ENCODE measurements at places on chromosomes 16 and 17.

GRCh38 chr17:39014044-39014794 is 47.0 kb upstream of the FBXO47 start:
- DNase-seq = no peak

GRCh38 chr17:52026075-52026474 is 132.4 kb downstream of the CA10 start:
- DNase-seq = no peak

DNA sequence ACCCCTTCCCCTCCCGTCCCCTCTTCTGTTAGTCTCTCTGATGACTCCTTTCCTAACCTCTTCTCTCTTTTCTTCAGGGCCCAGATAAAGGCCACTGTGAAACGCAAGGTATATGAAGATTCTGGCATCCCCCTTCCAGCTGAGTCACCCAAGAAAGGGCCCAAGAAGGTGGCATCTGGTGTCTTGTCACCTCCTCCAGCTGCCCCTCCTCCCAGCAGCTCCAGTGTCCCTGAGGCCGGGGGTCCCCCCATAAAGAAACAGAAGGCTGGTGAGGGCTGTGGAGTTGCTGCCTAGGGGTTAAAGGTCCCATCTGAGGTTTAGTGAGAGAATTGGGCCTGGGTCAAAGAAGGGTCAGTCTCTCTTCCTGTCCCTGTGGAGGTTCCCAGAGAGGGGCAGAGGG is 4.0 kb downstream of the RNASEK start:
- no peak for DNase-seq

DNA sequence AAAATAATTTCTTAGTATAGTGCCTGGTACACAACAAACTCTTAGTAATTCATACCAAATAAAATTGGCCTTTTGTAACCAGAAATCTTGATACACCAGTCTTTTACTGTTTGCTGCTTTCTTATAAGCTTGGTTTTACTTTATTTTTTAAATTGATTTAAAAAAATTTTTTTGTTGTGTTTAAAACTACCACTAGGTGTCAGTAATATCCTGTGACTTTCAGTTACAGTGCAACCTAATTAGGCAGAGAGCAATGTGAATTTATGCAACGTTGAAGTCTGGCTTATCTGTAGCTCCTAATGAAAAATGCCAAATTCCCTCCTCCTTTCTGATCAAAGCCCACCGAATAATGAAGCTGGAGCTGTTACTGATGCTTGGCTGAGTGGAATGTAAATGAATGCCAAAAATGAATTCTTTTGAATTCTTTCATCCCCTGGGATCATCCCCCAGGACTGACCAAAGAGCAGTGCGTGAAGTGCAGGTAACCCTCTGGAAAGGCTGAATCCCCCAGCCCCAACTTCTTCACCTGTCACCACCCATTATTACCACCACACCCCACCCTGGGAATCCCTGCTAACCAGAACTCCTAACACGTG is 3.8 kb downstream of the ERCC4 start:
- DNase-seq = no peak

DNA sequence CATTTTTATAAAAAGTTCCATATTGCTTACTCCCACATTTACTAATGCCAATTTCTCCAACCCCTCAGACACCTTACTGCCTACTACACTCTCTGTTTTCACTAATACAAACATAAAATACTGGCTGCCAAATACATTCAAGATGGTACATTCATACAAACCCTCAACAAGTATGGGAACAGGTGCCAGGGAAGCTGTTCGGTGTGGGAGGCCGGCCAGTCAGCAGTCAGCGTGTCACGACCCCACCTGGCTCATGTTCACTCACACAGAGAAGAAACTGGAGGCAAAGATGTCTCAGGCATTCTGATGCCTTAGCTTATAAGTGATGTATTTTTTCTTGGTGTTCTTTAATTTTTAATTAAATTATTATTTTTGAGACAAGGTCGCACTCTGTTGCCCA is 42.4 kb upstream of the TRAP1 start:
- no peak for DNase-seq

- no peak for DNase-seq
Observed at GRCh38 chr17:60106340-60107059, 27.8 kb upstream of the HEATR6 start.

- DNase-seq = no peak
Observed at GRCh38 chr17:76953946-76954345, 85.7 kb downstream of the MGAT5B start.

DNA sequence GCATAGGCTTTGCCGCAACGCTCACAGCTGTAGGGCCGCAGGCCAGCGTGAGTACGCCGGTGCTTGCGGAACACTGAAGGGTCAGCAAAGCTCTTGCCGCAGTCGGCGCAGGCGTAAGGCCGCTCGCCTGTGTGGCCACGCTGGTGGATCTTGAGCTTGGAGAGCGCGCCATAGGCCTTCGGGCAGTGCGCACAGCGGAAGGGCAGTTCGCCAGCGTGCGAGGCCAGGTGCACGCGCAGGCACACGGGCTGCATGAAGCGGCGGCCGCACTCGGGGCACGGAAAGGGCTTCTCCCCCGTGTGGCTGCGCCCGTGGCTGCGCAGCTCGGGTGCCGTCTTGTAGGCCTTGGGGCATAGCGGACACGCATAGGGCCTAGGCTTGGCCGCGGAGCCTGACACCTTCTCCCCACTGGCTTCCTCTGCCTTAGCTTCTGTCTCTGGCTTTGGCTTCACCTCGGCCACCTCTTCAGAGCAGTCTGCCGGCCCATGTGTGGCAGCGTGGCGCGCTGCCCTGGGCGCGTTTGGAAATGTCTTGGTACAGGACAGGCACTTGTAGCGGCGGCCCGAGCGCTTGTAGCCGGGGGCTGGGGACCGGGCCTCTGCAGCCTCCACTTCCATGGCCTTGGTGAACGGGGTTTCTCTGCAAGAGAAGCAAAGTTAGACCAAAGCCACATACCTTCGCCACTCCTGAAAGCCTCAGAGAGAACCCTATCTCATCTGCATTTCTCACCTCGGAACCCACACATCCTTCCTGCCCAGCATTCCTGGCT is 10.0 kb downstream of the ZNF668 start:
- no peak for DNase-seq

- DNase-seq = no peak
Observed at GRCh38 chr16:17166095-17166494, 304.7 kb downstream of the XYLT1 start.

- no peak for DNase-seq
Observed at GRCh38 chr17:17846003-17846402, 9.2 kb upstream of the SREBF1 start.

GRCh38 chr17:73498886-73499554 is 145.2 kb downstream of the SDK2 start:
- no peak for DNase-seq

DNA sequence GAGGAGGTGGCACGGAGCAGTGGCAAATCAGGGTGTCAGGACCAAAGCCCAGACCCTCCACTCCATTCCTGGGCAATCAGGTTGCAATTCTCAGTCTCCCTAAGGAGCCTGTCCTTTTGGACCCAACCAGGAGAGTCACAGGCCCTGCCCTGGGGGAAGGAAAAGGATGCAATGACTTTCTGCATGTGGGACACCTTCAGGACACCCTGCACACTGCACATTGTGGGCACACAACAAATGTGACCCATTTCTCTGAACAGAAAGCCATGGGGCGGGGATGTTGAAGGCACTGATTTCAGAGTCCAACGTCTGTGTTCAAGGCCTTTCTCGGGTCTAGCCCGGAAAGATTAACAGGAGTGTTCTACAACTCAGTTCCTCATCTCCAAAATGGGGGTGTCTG is 286.2 kb upstream of the FOXF1 start:
- DNase-seq = no peak

GRCh38 chr17:41332239-41332638 is 16.7 kb upstream of the KRTAP17-1 start:
- no peak for DNase-seq

DNA sequence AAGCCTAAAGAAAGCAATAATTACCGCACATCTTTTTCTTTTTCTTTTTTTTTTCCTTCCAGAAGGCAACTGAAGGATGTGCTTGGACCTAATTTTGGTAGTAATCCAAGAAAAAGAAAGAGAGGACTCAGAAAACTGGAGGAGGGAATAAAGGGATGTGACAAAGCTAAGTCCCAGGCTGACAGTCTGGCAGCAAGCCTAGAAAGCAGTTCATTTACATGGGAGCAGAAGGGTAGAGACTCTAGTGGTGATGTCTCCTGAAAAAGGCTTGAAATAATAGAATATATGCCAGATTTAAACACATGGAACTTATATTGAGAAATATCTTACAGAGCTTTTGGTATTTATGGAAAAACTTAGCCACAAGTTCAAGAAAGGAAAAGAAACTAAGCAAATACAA is 101.0 kb upstream of the SHISA6 start:
- no peak for DNase-seq

DNA sequence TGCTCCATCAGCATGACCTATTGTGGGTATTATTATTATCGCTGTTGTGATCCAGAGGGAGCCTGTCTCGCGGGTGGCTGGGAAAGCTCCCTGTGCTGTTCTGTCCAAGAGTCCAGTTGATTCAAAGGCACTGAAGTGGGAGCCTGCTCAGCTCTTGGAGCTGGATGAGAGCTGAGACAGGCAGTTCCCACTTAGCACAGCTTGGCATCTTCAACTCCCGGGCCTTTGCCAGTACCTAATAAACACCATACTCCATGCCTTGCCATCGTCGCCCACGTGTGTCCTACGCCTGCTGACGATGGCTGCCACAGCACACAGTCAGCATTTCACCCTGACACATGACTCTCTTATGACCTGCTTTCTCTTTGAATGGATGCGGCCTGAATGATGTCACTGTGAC is 32.6 kb downstream of the RTN4RL1 start:
- DNase-seq = no peak

DNA sequence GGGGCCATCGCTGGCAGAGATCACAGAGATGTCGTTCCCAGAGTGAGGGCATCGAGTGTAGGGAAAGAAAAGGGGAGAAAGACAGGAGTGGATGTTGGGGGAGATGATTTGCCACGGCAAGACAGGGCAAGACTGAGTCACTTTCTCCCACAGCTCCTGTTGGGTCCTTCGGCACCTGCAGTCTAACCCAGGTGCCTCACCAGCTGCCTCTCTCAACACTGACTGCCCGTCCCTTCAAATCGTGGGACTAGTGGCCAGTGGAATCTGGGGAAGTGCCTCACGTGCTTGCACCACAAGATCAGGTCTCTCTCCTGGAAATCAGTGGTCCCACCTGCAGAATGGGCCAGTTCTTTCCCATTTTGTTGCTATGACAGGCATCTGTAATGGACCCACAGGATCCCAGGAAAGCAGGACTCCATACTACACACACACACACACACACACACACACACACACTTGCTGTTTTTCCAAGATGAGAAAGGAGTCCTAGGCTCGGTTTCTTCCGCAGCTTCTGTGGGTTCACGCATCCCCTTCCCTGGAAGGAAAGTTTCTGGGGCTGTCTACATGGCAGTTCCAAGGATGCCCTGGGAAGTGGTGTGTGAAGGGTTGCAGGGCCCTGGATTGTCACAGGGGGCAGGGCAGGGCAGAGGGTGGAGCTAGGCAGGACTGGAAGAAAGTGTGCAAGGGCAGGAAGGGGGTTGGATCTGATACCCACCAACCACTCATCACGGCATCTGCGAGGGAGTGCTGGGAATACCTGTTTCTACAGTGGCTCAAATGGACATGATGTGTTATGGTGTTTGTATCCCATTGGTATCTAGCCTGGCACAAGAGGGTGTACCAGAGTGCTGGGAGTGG is 10.2 kb upstream of the CBX8 start:
- no peak for DNase-seq

DNA sequence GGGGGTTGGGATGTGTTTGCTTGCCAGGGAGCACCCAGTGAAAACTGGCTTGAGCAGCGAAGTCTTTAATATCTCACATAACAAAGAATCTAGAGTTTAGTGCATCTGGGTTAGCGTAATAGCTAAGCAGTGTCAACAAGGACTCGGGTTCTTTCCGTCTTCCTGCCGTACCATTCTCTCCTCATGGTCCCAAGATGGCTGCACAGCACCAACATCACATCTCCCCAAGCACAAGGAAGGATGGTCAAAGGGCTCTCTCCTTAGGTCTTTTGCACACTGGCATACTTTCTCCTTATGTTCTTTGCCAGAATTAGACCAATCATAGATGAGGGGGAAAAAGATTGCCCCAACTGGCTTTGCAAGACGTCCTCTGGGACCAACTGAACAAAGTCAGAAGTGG is 30.9 kb downstream of the CRISPLD2 start:
- no peak for DNase-seq

DNA sequence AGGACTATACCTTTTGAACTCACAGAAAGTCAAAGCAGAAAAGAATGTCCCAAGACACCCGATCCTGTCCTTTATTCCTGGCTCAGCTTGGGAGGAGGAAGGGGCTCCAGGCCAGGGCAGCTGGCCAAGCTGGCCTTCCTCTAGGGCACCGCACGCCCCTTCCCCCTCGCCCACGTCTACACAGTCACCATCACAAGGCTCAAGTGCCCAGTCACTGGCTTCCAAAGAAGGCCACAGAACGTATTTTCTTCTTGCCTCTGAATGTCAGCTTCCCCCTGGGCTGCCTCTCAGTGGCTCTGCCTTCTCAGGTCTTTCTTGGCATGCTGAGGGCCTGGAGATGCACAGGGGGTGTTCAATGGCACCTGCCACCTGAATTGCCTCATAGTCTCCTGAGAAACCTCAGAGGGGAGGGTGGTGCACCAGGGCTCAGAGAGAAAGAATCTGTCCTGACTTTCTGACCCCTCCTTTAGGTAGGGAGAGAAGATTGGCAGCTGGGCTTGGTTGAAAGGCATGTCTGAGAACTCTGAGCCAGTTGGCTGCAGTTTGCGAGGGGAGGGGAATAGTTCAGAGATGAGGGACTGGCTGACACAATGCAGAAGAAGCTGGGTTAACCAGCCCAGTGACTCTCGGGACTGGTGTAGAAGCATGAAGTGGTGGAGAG is 2.1 kb downstream of the DHRS11 start:
- DNase-seq = no peak

GRCh38 chr16:77288222-77288621 is 89.0 kb downstream of the SYCE1L start:
- no peak for DNase-seq

DNA sequence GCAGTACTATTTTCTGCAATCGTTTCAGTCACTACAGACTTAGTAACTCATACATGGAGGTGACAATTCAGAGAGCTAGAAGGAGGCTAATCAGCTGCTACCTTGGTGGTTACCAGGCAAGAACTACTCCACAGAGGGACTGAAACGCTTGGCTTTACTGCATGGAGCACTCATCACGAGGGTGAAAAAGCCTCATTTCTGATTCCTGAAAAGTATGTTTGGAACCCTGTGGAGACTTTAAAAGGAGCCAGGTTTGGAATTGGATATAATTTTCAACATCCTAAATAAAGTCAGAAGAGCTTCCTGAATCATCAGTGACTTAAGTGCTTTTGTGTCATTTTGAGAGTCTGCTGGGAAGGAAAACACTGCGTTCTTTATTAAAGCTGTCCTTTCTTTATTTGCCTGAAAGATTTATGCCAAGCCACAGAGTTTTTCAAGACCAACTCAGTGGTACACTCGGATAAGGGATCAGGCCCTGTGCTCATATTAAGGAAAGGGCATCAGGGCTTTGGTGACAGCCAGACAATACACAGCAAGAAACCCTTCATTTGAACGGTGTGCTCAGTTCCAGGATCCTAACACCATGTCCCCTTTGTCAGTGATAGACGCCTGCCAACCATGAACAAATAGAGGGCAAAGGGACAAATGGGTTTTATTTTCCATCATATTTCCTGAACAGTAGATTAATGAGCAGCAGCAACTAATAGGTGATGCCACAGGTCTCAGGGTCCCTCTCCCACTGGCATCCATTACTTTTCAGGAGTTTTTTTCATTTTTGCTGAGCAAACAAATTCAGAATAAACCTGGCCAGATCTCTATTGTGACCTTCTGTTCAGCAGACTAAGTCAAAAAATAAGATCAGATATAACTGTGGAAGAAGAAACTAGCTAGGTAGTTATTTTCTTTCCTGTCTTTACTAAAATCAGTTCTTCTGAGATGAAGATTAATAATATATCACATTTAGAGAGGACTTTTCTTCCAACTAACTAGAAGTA is 80.5 kb upstream of the CLEC18B start:
- no peak for DNase-seq

- no peak for DNase-seq
Observed at GRCh38 chr16:4317532-4318450, 1.9 kb downstream of the GLIS2 start.
